ENCODE measurements at places on chromosomes 11 and 22. TPM values are rescaled to one million over a fixed set of nuclear protein-coding genes. Genes with fewer than 3 reads are reported as not detected.

CLTCL1 gene
- total RNA-seq = 6.3 TPM

TH gene
- not detected for total RNA-seq

HTR3A gene
- 1.1 TPM for total RNA-seq

CEND1 gene
- 0.16 TPM for total RNA-seq

MMP12 gene
- total RNA-seq = not detected

- no peaks in the 10 kb centered on the region for H3K4me1 ChIP-seq
- H3K27ac ChIP-seq = no peak overlapping the region
These were observed 104.5 kb upstream of the OPCML start for GRCh38 chr11:133636711-133637355.

GRCh38 chr11:30960387-30960992 lies 374.3 kb upstream of the MPPED2 start:
- no peak overlapping the region for H3K27ac ChIP-seq
- H3K36me3 ChIP-seq = no peaks in the 10 kb centered on the region
- H3K4me1 ChIP-seq = no peaks in the 10 kb centered on the region
- peak; percentile 28 for DNase-seq
- no peaks in the 10 kb centered on the region for H3K27me3 ChIP-seq
- no peak overlapping the region for H3K4me3 ChIP-seq

DNA sequence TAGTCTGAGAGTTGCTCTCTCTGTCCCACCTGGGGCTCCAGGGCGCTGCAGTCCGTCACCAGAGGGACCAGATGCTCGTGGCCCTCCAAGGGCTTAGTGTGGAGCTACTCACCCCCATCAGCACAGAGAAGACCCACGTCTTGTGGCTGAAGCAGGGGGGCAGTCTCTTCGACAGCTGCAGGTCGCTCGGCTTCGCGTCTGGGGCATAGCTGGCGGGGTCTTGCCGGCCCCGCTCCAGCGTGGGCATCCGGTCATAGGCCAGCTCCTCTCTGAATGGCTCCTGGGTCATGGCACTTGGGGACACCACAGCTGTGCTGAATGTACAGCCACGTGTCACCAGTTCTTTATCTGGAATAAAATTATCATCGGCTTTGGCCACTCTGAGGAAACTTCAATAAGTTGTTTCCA lies 608 bp downstream of the MLC1 start:
- no peaks in the 10 kb centered on the region for H3K4me1 ChIP-seq
- no peaks in the 10 kb centered on the region for H3K36me3 ChIP-seq
- no peak overlapping the region for H3K4me3 ChIP-seq
- no peak for DNase-seq
- H3K27ac ChIP-seq = no peak overlapping the region

DNA sequence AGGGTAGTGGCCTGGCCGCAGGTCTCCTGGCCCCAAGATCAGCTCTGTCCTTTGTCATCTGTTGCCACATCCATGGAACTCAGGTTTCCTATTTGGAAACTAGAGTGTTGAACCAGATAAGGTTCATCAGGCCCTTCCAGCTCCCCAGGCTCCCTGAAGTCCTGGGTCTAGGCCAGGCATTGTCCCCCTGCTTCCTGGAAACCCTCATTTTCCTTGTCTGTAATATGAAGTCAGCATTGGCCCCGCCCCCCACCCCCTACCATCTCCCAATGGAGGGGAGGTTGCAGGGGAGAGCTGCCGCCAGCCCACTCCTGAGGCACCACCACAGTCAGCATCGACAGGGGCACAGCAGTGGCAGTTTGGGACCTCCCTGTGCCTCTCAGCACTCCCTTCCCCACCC lies 9.0 kb upstream of the MS4A10 start:
- no peaks in the 10 kb centered on the region for H3K36me3 ChIP-seq
- H3K27ac ChIP-seq = no peak overlapping the region
- H3K4me3 ChIP-seq = no peak overlapping the region
- DNase-seq = no peak
- H3K4me1 ChIP-seq = no peaks in the 10 kb centered on the region

DNA sequence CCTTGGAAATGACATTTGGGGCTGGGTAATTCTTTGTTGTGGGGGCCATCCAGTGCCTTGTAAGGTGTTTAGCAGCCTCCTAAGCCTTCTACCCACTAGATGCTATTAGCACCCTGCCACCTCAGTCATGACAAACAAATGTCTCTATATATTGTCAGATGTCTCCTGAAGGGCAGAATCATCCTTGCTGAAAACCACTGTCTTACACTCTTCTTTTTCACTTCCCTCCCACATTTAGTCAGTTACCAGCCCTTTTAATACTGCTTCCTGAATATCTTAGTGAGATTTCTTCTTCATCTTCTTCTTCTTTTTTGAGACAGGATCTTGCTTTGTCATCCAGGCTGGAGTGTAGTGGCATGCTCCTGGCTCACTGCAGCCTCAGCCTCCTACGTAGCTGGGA lies 33.1 kb downstream of the TNRC6B start:
- H3K36me3 ChIP-seq = no peaks in the 10 kb centered on the region
- H3K27me3 ChIP-seq = no peaks in the 10 kb centered on the region
- H3K4me3 ChIP-seq = no peak overlapping the region
- DNase-seq = no peak
- no peaks in the 10 kb centered on the region for H3K4me1 ChIP-seq

DNA sequence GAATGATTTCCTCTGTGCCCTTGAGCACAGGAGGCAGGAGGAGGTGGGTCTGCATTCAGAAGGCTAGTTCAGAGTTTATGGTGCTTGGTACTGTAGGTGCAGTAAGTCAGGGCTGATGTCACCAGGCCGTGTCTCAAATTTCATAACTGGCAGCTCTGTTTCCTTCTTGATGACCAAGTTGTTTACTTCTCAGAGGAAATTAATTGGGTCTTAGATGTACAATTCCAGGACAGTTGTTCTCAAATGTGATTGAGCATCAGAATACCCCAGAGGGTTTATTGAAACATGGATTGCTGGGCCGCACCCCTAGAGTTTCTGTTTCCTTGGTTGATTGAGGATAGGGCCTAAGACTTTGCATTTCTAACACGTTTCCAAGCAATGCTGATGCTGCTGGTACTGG lies 6.2 kb downstream of the AMOTL1 start:
- H3K27me3 ChIP-seq = no peaks in the 10 kb centered on the region
- DNase-seq = no peak
- no peak overlapping the region for H3K27ac ChIP-seq
- no peaks in the 10 kb centered on the region for H3K36me3 ChIP-seq
- peaks cover 11% of the 10 kb centered on the region for H3K4me1 ChIP-seq

DNA sequence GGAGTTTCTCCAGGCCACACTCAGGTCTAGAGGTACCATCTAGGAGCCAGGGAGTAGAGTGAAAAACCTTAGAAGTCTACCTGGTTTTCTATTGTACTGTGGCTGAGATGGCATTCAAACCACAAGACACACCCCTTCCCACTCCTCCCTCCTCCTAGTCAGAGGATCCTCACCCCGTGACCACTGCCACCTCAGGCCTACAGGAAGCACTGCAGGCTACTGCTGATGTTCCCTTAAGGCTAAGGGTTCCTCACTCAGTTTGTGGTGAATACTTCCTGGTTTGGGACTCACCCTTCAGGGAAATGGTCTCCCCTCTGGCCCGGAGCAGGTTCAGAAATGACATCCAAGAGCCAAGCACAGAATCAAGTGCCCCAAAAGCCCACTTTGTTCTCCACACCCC lies 1293.9 kb downstream of the JRKL start:
- H3K36me3 ChIP-seq = no peaks in the 10 kb centered on the region
- no peaks in the 10 kb centered on the region for H3K27me3 ChIP-seq
- no peak for DNase-seq
- H3K27ac ChIP-seq = no peak overlapping the region

DNA sequence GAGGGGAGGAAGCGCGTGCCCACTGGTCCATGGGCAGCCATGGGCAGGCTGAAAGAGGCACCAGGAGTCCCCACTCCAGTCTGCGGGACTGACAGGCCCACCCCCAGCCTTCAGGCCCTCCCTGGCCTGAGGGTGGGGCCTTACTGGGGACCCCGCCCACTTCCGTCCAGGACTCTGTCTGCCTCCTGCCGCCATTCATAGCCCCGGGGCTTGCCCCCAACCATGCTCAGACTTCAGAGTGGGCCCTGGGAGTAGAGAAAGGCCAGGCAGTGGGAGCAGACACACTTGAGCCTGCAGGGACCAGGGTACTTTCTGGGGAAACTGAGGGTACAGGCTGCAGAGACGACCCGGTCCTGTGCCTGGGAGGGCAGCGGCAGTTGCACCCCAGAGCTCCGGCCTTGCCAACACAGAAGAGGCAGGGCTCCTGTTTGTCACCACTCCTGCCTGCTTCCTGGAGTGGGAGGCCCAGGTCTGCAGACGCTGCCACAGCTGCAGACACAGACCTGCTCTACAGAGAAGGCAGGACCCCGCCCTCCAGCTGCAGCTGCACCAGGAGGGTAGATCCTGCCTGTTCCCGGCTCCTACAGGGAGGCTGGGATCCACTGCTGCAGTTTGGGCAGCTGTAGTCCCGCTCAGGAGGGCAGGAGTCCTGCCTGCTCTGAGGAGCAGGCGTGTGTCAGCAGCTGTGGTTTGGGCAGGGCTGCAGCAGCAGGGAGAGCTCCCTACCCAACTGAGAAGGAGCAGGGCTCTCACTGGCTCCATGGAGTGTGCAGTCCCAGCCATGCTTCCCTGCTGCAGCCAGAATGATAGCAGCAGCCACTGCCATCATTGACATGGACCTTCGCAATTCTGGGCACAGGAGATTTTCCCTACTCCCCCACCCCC lies 387.9 kb upstream of the ANO3 start:
- no peak overlapping the region for H3K27ac ChIP-seq
- H3K36me3 ChIP-seq = no peaks in the 10 kb centered on the region

DNA sequence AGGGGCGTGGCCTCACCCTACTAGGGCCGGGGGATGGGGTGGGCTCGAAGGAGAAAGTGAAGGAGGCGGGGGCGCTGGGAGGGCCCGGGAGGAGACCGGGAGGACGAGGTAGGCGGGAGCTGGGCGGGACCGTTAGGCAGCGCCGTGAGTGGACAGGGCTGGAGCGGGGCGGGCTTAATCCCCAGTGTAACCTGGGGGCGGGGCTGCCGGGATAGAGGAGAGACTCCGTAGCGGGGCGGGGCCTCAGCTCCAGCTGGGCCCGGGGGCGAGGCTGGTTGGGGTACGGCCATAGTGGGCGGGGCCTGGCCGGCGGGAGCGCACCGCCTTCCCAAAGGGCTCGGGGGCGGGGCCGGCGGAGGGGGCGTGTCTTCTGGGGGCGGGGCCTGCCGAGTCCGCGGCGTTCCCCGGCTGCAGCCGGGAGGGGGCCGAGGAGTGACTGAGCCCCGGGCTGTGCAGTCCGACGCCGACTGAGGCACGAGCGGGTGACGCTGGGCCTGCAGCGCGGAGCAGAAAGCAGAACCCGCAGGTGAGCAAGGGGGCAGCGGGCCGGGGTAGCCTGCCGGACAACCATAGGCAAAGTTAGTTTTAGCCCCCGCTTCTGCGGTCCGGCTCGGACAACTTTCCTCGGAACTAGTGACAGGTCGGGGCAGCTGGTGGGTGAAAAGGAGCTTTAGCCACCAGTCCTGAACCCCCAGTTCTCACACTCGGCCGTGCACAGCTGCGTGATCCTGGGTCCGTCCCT lies at the start of gene CD82:
CD82 (plus strand) TSS at position 453 of the 742 bp plus-strand sequence. CDS start 29,000 bp downstream, outside the sequence.
- peak within 1 kb of the TSS; percentile 55 for H3K4me3 ChIP-seq
- no peaks in the 10 kb centered on the region for H3K36me3 ChIP-seq

GRCh38 chr22:17471886-17472535 lies 91.3 kb upstream of the SLC25A18 start:
- no peak overlapping the region for H3K27ac ChIP-seq
- no peak overlapping the region for H3K4me3 ChIP-seq
- no peak for DNase-seq
- H3K4me1 ChIP-seq = no peaks in the 10 kb centered on the region
- no peaks in the 10 kb centered on the region for H3K36me3 ChIP-seq

DNA sequence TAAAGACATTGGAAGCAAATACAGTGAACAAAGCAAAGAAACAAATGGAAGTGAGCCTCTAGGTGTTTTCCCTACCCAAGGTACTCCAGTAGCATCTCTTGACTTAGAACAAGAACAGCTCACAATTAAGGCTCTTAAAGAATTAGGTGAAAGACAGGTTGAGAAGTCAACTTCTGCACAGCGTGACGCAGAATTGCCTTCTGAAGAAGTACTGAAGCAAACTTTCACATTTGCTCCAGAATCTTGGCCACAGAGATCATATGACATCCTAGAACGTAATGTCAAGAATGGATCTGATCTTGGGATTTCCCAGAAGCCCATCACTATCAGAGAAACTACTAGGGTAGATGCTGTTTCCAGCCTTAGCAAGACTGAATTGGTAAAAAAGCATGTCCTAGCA lies 39.3 kb downstream of the RTN3 start:
- H3K36me3 ChIP-seq = no peaks in the 10 kb centered on the region
- no peak for DNase-seq
- no peaks in the 10 kb centered on the region for H3K4me1 ChIP-seq
- no peak overlapping the region for H3K4me3 ChIP-seq
- no peaks in the 10 kb centered on the region for H3K27me3 ChIP-seq
- H3K27ac ChIP-seq = no peak overlapping the region

- no peaks in the 10 kb centered on the region for H3K27me3 ChIP-seq
- no peak overlapping the region for H3K27ac ChIP-seq
- DNase-seq = no peak
- H3K4me1 ChIP-seq = no peaks in the 10 kb centered on the region
- no peaks in the 10 kb centered on the region for H3K36me3 ChIP-seq
These were observed 128.1 kb downstream of the CCDC34 start for GRCh38 chr11:27234961-27235360.

DNA sequence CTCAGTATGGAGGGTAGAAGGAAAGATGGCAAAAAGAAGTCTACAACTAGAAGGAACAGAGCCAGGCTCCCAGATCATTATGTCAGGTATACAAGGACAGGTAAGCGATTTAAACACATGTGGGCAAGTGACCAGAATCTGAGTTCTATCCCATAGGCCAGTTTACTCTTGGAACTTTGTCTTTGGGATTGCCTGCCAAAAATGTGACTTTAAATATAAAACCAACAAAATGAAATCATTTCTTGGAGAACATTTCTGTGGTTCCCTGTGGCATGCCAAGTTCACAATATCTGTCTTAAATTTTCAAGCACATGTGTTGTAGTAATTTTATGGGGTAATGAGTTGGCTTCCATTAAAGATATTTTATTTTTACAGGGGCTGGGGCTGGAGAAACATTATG lies 141.0 kb downstream of the SLC17A6 start:
- no peaks in the 10 kb centered on the region for H3K27me3 ChIP-seq
- H3K36me3 ChIP-seq = no peaks in the 10 kb centered on the region
- H3K4me1 ChIP-seq = no peaks in the 10 kb centered on the region
- DNase-seq = no peak
- no peak overlapping the region for H3K4me3 ChIP-seq

DNA sequence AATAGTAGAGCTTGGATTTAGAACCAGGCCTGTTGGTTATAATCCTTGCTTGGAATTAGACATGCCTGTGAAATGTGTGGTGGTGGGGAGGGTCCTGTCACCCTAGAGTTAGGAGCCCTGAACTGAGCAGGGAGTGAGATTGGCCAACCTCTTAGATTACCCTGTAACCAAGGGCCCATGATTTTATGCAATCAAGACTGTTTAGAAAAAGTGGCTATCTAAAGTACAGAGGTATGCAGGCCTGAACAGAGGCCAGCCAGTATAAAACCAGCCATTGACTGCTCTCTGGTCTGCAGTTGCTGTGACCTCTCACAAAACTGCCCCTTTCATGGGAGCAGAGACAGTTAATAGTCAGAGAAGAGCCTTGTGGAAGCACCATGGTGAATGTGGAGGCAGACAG lies 36.2 kb downstream of the SERPINH1 start:
- no peak overlapping the region for H3K4me3 ChIP-seq
- H3K4me1 ChIP-seq = no peaks in the 10 kb centered on the region
- no peak overlapping the region for H3K27ac ChIP-seq
- no peaks in the 10 kb centered on the region for H3K27me3 ChIP-seq
- no peaks in the 10 kb centered on the region for H3K36me3 ChIP-seq
- DNase-seq = no peak

GRCh38 chr11:47233989-47234668 lies 14.5 kb downstream of the ACP2 start:
- H3K4me1 ChIP-seq = no peaks in the 10 kb centered on the region
- H3K27me3 ChIP-seq = no peaks in the 10 kb centered on the region
- peaks cover 5% of the 10 kb centered on the region for H3K36me3 ChIP-seq
- no peak overlapping the region for H3K4me3 ChIP-seq

All from kidney (tissue), 22 donors.